ENCODE measurements at places on chromosomes 11 and 22. TPM values are rescaled to one million over a fixed set of nuclear protein-coding genes. Genes with fewer than 3 reads are reported as not detected.

The MS4A15 gene
- not detected for total RNA-seq

The DBX1 gene
- total RNA-seq: not detected

DNA sequence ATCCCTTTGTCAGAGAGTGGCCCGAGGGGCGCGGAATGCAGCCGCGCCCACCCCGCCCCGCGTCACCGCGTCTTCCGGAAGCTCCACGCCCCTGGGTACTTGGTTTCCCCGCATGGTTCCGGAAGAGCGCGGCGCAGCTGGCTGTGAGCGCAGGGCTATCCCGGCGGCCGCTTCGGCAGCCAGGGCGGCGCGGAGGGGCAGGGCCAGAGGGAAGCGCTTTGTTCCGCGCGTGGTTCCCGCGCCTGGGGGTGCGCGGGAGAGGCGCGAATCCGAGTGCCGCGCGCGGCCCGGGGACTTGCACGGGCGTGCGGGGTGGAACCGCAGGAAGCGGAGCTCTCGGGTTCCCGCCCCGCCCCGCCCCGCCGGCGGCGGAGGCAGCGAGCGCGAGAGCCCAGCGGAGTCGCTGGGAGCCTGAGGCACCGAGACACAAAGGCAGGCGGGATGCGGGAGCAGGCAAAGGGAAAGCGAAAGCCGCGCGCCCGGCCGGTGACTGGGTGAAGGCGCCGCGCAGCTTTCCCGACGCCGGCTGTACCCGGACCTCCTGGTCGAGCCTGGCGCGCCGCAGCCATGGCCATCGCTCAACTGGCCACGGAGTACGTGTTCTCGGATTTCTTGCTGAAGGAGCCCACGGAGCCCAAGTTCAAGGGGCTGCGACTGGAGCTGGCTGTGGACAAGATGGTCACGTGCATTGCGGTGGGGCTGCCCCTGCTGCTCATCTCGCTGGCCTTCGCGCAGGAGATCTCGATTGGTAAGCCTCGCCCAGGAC is at the start of gene PANX1:
PANX1 (plus strand) TSS at position 96 of the 766 bp plus-strand sequence; CDS start at position 568, 472 bp downstream.
- DNase-seq: peak; percentile 28

DNA sequence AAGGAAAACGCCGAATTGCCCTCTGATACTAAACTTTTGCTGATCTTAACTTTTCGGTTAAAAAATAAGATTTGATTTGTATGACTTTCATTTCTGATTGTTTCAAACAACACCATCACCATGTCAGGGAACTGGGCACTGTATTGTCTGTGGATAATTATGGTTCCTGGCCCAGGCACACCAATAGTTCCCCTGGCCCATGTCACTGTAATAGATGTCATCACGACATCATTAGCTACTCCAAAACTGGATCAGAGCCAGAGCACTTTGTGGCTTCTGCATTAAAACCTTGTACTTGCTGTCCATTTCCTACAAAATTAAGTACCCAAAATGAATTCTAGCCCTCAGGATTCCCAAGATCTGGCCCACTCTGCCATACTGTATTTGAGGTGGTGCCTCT is 119.5 kb upstream of the NARS2 start:
- DNase-seq: no peak

DNA sequence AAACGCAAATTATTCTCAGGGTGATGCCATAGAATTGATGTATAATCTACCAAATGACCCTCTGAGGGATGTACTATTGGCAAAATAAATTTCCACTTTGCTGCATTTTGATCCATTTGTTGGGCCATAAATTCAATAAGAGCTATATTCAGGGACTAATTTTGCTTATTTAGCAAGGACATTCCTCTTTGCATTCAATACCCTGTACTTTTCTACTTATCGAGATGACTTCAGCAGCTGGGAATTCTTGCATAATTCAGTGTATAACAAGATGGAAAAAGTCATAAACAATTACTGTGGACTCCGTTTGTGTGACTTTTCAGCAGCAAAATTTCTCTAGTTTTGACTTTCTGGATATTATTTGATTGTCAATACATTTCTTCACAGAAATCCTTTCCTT is 744.7 kb upstream of the CCDC179 start:
- no peak for DNase-seq
